Cardiac muscle cell (in vitro differentiated cells and primary cell): ENCODE measurements at places on chromosomes 5 and 9. TPM values are rescaled to one million over a fixed set of nuclear protein-coding genes. Genes with fewer than 3 reads are reported as not detected.

The SLC31A1 gene
- 27.8 and 32.6 TPM in 2 replicates for polyA plus RNA-seq

The SPRY4 gene
- 4.4 and 7.3 TPM in 2 replicates for polyA plus RNA-seq

The RUSC2 gene
- 13.8 and 18.7 TPM in 2 replicates for polyA plus RNA-seq

The LNPEP gene
- polyA plus RNA-seq = 11.2 and 17.6 TPM in 2 replicates

The NLN gene
- polyA plus RNA-seq = 19.2 and 20.0 TPM in 2 replicates

The SH2D3C gene
- 3.7 and 9.4 TPM in 2 replicates for polyA plus RNA-seq

The SH3PXD2B gene
- polyA plus RNA-seq = 13.9 and 20.3 TPM in 2 replicates
